ENCODE measurements at places on chromosomes 2 and 18. TPM values are rescaled to one million over a fixed set of nuclear protein-coding genes. Genes with fewer than 3 reads are reported as not detected.

TCF7L1 gene
- total RNA-seq, result 5.1 TPM

CYP26B1 gene
- total RNA-seq, result 1.3 TPM

HAAO gene
- 0.09 TPM for total RNA-seq

LYPD1 gene
- 104 TPM for total RNA-seq

HOXD13 gene
- not detected for total RNA-seq

PCBP1 gene
- total RNA-seq, result 44.0 TPM

ARHGEF33 gene
- 0.38 TPM for total RNA-seq

FMNL2 gene
- 40.3 TPM for total RNA-seq

C1QL2 gene
- not detected for total RNA-seq

EGR4 gene
- not detected for total RNA-seq

IL1RN gene
- total RNA-seq, result not detected

EIF2AK2 gene
- 17.5 TPM for total RNA-seq

SLC16A14 gene
- total RNA-seq, result 0.18 TPM

SCN9A gene
- total RNA-seq, result 1.2 TPM

GREB1L gene
- 1.2 TPM for total RNA-seq

ERFE gene
- total RNA-seq, result 0.66 TPM

RAPGEF4 gene
- 6.2 TPM for total RNA-seq

KCNS3 gene
- total RNA-seq, result 0.81 TPM

LRPPRC gene
- total RNA-seq, result 58.7 TPM

All from endothelial cell of coronary artery (primary cell).